Urinary bladder (tissue), 4 donors: ENCODE measurements at places on chromosomes 4 and X.

GRCh38 chr4:70114096-70114495 is 39.9 kb upstream of the PRR27 start:
- no peak for DNase-seq

- DNase-seq = no peak
Measured at GRCh38 chr4:6632125-6632524, 8.4 kb upstream of the MRFAP1 start.

DNA sequence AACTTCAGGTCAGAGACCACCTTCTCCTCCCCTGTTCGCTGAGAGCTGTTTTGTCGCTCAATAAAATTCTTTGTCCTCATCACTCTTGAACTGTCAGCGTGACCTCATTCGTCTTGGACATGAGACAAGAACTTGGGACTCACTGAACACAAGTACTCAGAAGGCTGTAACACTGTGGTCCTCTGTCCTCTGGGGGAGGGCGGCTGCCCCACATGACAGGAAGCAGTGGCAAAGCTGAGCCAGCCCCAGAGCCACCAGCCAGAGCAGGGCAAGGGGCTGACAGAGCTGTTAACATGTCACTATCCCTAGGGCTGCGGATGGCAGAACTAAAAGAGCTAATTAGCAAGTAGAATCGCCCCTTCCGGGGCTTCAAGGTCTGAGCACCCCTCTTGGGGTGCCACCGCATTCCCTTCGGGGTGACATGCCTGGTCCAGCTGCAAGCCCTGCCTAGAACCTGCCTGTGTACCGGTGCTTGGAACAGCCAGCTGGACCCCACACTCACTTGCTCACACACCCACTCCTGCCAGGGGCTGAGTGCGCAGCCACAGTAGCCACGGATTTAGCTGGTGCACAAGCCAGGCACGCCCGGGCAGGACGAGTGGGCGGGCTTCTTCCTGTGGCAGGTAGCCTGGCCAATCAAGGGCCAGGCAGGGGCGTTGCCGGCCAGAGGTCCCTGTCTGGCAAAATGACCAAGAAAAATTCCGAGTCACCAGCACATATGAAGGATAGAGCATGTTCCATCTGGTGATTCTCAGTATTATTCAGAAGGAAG is 648.6 kb upstream of the AGA start:
- DNase-seq = no peak

DNA sequence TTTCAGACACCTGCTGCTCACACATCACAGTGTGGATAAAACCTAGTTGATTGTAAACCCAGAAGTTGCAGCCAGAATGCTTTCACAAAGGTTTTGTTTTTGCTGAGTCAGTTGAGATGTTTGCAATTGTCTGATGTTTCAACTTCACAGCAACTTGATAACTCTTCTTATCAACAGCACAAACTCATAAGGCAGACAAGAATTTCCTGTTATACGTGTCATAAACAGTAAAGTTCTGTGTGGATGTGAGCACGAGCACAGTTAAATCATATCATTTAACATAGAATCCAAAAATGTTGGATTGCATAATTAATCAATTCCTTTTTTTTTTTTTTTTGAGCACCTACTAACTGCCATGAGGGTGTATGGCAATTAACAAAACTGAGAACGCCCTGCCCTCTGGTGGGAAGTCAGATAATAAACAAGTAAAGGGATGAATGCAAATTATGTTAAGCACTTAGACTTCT is 512.2 kb downstream of the PDHA2 start:
- DNase-seq = no peak

GRCh38 chr4:184729946-184730345 is 4.0 kb downstream of the CENPU start:
- DNase-seq = no peak

DNA sequence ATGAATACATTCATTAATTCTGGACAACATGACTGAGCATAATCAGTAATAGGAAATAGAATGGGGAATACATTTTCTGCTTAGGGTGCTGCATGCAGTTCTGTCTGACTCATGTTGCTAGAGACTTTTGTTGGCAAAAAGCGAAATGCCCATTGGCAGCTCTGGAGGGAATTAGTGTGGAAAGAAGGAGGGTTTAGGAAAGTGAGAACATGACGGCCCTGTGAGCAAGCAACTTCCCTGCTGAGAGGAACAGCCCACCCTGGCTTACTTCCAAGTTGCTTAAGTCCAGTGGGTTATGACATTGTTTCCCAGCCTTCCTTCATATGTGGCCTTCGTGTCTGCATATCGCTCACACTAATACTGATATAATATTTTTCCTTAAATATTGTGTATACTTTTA is 13.8 kb downstream of the MAD2L1 start:
- no peak for DNase-seq

GRCh38 chr4:10114607-10115006 is 2.0 kb downstream of the WDR1 start:
- no peak for DNase-seq

- DNase-seq = no peak
Measured at GRCh38 chr4:21856754-21857153, 91.8 kb downstream of the KCNIP4 start.

DNA sequence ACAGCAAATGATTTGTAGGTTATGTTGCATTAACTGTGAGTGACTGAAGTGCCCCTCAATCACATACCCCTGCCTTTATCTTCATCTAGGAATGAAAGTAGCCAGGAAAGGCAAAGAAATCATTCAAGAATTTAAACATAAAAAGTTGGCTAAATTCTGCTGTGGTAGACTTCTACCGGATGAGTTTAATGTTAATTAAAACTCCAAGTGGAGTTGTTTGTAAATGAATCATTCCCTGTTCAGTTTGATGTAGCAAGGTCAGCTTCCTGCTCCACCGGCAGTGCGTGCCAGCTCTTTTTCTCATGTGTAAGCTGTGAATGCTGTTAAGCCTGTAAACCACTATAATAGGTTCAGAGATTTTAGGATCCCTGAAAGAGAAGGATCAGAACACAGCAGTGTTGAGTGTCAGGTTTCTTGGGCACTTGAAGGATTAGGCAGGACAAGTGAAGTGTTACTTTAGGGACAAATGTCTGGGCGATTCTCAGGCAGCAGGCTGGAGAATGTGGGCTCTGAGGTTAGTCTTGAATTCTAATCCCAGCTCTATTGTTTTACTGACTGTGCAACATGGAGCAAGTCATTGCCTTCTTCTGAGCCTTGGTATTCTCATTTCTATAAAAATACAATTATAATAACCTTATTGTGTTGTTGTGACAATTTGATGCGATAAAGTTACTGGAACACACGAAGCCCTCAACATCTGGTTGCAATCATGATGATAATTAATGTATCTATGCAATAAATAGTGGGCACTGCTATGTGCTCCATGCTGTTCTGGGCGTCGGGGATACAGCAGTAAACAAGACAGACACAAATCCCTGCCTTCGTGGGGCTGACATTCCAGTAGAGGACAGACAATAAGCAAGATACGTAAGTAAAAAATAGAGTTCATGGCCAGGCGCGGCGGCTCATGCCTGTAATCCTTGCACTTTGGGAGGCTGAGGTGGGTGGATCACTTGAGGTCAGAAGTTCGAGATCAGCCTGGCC is 112.0 kb downstream of the SHROOM3 start:
- DNase-seq = no peak
